Stromal cell of bone marrow (primary cell): ENCODE measurements at places on chromosomes 2 and 18.
A peak's percentile ranks its signal among the peaks of the same experiment; 100 is the strongest.

DNA sequence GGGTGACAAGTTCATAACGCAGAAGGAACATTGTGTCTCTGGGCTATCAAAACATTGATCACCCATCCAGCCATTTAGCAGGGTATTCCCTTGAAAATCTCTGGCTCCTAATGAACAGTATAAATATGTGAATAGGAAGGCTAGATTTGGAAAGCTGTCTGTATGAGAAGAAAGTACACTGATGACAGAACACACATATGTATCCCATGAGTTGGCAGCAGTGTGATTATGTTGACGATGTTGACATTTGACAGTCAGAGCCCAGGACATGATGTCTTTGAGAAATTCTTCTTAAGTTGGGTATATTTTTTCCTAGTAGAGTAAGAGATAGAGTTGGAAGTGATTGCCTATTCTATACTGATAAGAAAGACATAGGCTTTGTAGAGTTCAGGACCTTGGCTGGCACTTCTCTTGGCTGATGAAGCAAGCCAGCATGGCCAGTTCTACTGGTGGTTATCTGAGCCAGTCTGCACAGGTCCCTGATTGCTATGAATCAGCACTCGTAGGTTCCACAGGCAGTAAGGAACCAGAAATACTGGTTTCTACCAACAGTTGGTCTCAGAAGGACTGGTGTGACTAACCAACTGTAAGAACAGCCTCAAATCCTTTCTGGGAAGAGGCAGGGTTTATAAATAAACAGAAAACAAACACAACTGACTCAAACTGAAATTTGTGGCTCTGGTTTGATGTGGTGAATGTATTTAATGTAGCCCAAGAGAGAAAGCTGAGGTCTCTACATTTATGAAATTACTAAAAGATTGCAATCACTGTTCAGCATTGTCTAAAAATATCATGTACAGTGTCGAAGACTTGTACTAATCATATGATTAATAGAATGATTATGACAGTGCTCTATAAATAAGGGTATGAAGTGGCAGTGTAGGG lies 43.9 kb upstream of the RAPH1 start:
- peak; percentile 89 for DNase-seq

DNA sequence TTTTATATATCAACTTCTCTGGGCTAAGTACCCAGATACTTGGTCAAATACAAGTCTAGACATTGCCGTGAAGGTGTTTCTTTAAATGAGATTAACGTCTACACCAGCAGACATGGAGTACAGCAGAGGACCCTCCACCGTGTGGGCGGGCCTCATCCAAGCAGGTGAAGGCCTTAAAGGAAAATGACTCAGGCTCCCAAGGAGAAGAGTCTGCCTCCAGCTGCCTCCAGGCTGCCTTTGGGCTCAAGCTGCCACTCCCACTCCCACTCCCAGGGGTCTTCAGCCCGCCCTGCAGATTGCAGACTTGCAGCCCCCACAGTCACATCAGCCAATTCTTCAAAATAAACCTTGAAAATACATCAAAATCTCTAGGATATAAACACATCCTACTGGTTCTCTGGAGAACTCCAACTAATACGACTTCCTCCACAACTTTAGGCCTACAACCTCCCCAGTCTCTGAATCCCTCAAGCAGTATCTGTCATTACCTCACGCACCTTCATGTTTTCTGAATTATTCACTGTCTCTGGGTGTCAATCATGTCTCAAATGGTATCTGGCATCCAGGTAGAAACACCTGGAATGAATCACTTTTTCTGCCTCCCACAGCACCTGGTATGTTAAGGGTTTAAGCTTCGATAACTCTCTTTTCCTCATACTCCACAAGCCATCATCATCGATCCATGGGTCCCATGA lies 6.9 kb downstream of the ITGB1BP1 start:
- DNase-seq: no peak

DNA sequence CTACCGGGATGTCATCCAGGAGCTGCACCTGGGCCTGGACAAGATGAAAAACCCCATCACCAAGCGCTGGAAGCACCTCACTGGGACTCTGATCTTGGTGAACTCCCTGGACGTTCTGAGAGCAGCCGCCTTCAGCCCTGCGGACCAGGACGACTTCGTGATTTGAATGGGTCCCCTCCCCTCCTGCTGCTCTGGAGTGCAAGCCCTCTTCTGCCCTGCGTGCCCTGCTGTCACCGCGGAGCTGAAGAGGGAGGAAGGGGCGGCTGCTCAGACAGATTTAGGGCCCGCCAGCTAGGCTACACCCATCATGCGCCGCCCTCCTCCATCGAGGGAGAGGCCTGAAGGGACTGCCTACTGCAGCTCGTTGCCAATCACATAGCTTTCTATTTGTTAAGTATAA lies 101.8 kb downstream of the SH3BP4 start:
- DNase-seq: no peak

- DNase-seq: no peak
Observed at GRCh38 chr18:9608298-9608697, 6.1 kb downstream of the PPP4R1 start.

- no peak for DNase-seq
Observed at GRCh38 chr2:43013821-43014345, 212.5 kb downstream of the ZFP36L2 start.

DNA sequence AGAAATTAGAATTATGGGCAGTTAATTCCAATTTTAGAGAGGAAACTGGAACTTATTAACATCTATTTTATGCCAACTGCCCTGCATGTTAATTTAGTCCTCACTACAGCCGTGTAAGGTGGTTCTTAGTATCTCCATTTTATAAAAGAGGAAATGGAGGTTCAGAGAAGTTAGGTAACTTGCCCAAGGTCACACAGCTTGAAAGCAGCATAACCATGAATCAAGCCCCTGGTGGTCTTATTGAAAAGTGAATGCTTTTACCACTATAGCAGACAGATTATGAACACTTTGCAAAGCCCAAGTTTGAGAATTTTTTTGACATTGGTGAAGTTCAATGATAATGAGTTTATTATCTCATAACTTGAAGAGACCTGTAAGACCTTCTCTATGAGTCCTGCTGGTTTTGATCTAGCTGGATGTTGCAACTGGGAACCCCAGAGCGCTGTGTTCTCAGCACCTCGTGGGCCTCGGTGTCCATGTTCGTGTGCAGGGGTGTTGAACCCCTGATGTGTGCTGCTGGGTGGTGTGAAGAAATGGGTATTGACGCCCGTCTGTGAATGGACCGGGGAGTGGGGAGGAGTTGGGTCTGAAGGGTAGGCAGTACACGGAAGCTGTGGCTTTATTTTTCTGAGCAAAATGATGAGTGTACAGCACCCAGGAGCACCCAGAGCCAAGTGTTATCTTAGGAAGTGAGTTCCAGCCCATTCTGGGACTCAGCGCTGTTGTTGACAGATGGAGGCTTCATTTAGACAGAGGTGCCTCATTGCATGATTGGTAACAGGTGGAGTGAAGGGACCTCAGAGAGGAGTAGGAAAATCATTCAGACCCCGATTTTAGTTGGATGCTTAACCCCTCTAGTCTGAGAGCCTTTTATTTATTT lies 9.7 kb downstream of the GREB1 start:
- DNase-seq: no peak

GRCh38 chr18:45102863-45103262 lies 422.2 kb downstream of the SETBP1 start:
- no peak for DNase-seq

GRCh38 chr2:134578316-134578715 lies 140.5 kb downstream of the TMEM163 start:
- no peak for DNase-seq

GRCh38 chr18:71798986-71799673 lies 745.0 kb downstream of the CBLN2 start:
- no peak for DNase-seq

- DNase-seq: peak; percentile 19
Observed at GRCh38 chr2:219969508-219969907, 342.1 kb downstream of the SLC4A3 start.

DNA sequence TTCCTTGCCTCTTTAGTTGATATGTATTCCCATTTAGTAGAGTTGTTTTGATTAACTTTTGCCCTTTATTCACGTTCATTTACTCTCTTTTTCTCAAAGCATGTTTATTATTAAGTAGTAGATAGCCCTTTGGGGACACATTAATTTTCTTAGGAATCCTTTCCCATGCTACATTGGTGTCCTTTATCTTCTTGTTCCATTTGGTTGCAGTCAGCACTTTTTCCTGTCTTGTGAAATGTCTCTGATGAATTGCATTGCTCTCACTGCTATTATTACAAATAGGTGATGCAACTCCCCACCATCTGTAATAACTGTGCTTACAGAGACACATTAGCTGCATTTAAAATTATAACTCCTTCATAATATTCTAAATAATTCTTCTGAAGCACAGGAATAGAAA lies 428.5 kb upstream of the CNTNAP5 start:
- DNase-seq: no peak

DNA sequence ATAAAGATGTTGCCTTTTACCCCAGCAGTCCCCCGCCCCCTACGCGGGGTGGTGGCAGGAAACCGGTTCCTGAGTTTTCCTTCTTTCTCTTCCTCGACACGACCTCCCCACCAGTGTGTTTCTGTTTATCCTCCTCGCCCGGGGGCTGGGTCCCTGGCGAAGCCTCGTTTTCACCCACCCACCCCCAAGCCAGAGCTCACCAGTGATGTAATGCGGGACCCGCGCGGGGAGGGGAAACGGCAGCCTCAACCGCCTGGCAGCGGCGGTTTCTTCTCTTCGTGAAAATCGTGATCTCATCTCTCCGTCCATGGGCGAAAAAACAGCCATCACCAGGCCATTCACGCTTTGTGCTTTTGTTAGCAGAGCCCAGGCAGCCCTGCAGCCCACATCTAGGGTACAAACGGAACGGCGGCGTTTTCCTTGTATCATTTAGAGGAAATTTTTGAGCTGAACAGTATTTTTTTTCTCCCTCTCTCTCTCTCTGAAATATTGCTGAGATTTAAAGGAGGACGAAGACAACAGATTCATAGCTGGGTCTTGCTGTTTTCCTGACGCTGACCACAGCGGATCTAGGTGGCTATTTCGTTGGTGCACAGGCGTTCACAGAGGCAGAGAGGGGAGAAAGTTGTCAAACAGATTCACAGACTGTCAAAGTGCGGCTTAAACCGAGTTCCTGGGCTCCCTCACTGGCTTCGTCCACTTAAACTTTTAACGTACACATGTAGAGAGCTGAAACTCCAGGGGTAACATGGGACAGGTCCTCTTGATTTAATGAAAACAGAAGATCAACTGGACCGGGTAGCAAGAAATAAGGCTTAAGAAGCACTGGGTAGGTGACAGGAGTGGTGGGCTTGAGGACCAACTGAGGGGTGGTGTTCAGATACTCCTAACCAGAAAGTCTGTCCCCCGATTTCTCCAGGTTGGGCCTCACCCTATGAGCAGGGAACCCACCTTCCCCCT lies 21.9 kb upstream of the PAX3 start:
- no peak for DNase-seq

- no peak for DNase-seq
Observed at GRCh38 chr18:36141576-36141975, 11.9 kb downstream of the ELP2 start.

DNA sequence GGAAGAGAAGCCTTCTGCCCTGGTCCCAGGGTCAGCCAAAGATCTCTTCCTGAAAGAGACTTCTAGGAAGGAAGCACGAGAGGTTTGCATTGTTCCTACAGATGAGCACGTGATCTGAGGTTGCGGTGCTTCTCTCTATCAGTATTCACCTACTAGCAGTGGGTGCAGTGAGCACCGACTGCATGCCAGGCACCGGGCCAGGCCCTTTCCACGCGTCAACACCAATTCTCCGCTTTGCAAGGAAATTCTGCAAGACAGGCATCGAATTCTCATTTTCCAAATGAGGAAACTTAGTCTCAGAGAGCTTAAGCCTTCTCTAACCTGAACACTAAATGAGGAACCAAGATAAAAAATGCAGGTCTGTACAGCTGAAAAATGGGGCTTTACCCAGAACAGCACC lies 151.5 kb upstream of the MYCN start:
- no peak for DNase-seq

GRCh38 chr18:44725300-44726058 lies 44.8 kb downstream of the SETBP1 start:
- peak; percentile 49 for DNase-seq

- no peak for DNase-seq
Observed at GRCh38 chr2:203376173-203376572, 48.0 kb downstream of the ABI2 start.

- DNase-seq: no peak
Observed at GRCh38 chr2:20504174-20504573, 57.3 kb downstream of the RHOB start.

DNA sequence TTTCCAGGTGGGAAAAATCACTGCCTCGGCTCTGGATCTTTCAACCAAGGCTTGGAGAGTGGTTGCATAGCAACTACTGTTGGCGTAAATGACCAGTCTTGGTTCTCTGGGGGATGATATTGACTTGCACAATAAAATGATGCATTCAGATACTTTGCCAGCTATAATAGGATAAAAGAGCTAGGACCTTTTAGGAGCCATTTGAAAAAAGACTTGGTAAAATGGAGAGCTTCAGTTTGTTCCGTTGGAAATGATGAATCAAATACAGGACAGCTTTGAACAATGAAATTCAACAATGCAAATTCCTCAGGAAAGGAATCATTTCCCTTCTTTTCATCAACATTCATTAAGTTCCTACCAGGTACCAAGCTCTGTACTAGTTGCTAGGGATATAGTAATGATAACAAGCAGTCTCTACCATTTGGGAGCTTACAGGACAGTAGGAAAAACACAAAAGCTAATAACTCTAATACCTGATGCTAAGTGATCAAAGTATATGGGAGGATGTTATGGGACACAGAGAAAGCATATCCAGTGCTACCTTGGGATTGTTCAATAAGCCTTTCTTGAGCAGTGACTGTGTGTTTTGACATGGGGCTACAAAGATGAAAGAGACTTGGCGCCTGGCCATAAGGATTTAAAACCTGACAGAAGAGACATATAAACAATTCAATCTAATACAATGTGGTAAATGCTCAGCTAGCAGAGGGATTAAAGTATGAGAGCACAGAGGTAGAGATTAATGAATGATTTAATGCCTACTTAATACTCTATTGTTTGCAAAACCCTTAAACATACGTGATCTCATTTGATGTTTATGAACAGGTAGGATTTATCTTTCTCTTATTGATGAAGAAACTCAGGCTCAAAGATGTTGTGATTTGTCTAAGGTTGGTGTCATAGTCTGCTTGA lies 110.7 kb downstream of the QPCT start:
- DNase-seq: peak; percentile 82

GRCh38 chr2:52518678-52519077 lies 1248.9 kb upstream of the CHAC2 start:
- DNase-seq: no peak

- no peak for DNase-seq
Observed at GRCh38 chr2:238163481-238164198, 4.9 kb downstream of the ERFE start.

DNA sequence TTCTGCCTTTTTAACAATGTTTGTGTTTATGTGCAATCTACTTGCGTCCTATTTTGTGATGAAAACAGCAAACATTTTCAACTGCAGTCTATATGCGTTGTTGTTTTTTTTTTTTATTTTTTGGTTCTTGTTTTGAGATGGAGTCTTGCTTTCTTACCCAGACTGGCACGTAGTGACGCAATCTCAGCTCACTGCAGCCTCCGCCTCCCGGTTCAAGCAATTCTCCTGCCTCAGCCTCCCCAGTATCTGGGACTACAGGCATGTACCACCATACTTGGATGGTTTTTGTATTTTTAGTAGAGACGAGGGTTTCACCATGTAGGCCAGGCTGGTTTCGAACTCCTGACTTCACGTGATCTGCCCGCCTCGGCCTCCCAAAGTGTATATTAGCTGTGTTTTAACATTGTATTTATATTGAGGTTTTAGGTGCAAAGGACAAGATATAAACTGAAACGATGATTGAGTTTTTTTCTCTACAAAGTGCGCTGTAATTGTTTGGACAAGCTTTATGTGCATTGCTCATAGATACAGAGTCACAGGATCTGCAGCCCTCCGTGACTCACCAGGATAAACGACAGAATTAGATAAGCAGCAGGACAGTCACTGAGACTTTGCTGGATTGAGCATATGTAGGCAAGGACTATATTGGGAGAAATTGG lies 17.4 kb downstream of the CDH7 start:
- DNase-seq: no peak
